ENCODE measurements at places on chromosomes 3 and 15.
A peak's percentile ranks its signal among the peaks of the same experiment; 100 is the strongest.

DNA sequence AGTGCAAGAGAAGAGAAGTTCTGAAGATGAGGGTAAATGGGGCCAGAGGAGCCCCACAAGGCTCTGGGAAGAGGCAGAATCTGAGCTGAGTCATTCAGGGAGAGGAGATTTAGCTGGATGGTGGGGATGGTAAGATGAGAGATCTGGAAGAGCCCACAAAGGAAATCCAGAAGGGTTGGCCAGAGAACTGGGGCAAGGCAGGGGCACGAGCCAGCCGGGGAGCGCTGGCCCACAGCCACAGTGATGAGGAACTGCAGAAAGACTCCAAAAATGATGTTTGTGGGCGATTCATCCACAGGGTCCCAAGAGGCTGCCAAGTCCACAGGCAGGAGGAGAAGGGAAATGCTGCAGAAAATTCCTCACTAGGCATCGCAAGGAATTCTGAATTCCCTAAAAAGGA, 75.9 kb upstream of the ATP2B2 start:
- DNase-seq = no peak

DNA sequence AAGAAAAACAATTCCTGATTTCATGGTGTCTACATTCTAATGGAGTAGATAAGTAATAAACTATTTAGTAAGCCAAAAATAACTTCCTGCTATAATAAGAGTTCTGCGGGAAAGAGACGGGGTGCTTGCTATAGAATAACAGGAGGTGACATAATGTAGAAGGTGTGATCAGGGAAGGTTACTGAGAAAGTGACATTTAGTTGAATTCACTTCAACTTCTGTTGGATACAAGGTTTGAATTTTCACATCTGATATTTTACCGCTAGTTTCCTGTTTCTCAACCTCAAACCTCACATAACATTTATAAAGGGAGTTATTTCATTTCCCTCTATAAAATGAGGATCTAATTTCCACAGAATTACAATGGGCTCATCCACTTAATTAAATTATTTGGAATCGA, 102.3 kb upstream of the GBE1 start:
- no peak for DNase-seq

GRCh38 chr3:76943058-76943457, 96.8 kb upstream of the ROBO2 start:
- peak; percentile 24 for DNase-seq

- no peak for DNase-seq
These were observed 58.1 kb upstream of the SATB1 start for GRCh38 chr3:18483226-18483625.
